ENCODE measurements at places on chromosomes 7 and 10. TPM values are rescaled to one million over a fixed set of nuclear protein-coding genes. Genes with fewer than 3 reads are reported as not detected.

- H3K4me3 ChIP-seq, result no peak overlapping the region
- H3K27me3 ChIP-seq, result no peaks in the 10 kb centered on the region
- H3K36me3 ChIP-seq, result no peaks in the 10 kb centered on the region
- H3K4me1 ChIP-seq, result peaks cover 3% of the 10 kb centered on the region
Observed at GRCh38 chr7:7859411-7859810, 109.2 kb upstream of the GLCCI1 start.

- H3K27ac ChIP-seq, result no peak overlapping the region
- no peaks in the 10 kb centered on the region for H3K27me3 ChIP-seq
- H3K4me1 ChIP-seq, result no peaks in the 10 kb centered on the region
- H3K4me3 ChIP-seq, result no peak overlapping the region
Observed at GRCh38 chr7:85341973-85342372, 155.1 kb upstream of the SEMA3D start.

GRCh38 chr7:148708026-148708885 lies 9.6 kb downstream of the CUL1 start:
- H3K4me3 ChIP-seq, result no peak overlapping the region
- no peaks in the 10 kb centered on the region for H3K4me1 ChIP-seq
- H3K27ac ChIP-seq, result no peak overlapping the region

Gene CYP2C18
- not detected for total RNA-seq

GRCh38 chr10:65550761-65551160 lies 1375.1 kb upstream of the LRRTM3 start:
- H3K36me3 ChIP-seq, result no peaks in the 10 kb centered on the region
- DNase-seq, result no peak
- H3K27me3 ChIP-seq, result no peaks in the 10 kb centered on the region
- H3K4me3 ChIP-seq, result no peak overlapping the region
- H3K27ac ChIP-seq, result no peak overlapping the region

Gene C10orf62
- total RNA-seq, result not detected

- H3K4me3 ChIP-seq, result no peak overlapping the region
- H3K4me1 ChIP-seq, result peaks cover 5% of the 10 kb centered on the region
- no peaks in the 10 kb centered on the region for H3K27me3 ChIP-seq
- DNase-seq, result no peak
Observed at GRCh38 chr7:112023282-112023681, 182.9 kb downstream of the DOCK4 start.

GRCh38 chr10:78862328-78862640 lies 206.5 kb upstream of the ZMIZ1 start:
- peaks cover 6% of the 10 kb centered on the region for H3K27me3 ChIP-seq
- DNase-seq, result no peak
- no peak overlapping the region for H3K27ac ChIP-seq

Gene SYT15B
- not detected for total RNA-seq

Gene FLNC
- total RNA-seq, result 191 TPM

Gene LDB1
- total RNA-seq, result 39.5 TPM

Gene SPDYE2B
- total RNA-seq, result not detected

DNA sequence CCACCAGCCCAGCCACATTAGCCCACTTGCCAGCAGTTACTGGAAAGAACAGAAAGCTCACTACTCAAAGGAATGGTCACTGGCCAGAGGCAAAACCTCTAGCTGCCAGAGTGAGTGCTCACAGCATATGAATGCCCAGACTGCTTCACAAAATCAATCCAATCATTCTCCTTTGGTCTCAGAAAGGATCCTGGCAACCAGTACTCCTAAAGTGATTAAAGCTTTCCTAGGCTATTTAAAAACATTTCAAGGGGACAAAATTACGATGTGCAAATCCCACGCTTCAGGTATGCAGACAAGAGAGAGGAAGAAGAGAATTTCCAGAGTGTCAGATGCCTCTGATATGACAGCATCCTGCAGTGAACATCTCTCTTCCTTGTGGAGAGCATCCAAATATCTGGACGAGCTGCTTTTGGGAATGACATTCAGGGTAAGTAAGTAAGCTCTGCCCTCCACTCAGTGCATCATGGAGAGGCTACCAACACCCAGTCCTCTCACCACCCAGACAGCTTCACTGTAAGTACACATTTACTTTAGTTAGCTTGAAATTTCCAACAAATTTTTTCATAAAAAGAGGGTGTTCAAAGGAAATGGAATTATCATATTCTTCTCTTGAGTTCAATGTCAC lies 25.1 kb downstream of the ICA1 start:
- H3K4me3 ChIP-seq, result no peak overlapping the region
- H3K27me3 ChIP-seq, result no peaks in the 10 kb centered on the region
- H3K4me1 ChIP-seq, result no peaks in the 10 kb centered on the region
- no peaks in the 10 kb centered on the region for H3K36me3 ChIP-seq
- no peak overlapping the region for H3K27ac ChIP-seq
- DNase-seq, result no peak

Gene AKR1C4
- not detected for total RNA-seq

GRCh38 chr7:120110169-120110568 lies 162.8 kb upstream of the KCND2 start:
- no peak overlapping the region for H3K4me3 ChIP-seq
- no peaks in the 10 kb centered on the region for H3K36me3 ChIP-seq
- no peaks in the 10 kb centered on the region for H3K27me3 ChIP-seq
- H3K4me1 ChIP-seq, result no peaks in the 10 kb centered on the region
- H3K27ac ChIP-seq, result no peak overlapping the region

Gene CRTAC1
- total RNA-seq, result not detected

Gene PIK3AP1
- total RNA-seq, result 0.17 TPM

- H3K4me1 ChIP-seq, result no peaks in the 10 kb centered on the region
- no peak overlapping the region for H3K27ac ChIP-seq
- H3K36me3 ChIP-seq, result no peaks in the 10 kb centered on the region
- no peak overlapping the region for H3K4me3 ChIP-seq
- no peak for DNase-seq
Observed at GRCh38 chr10:28788762-28789161, 111.4 kb downstream of the BAMBI start.

GRCh38 chr10:106515206-106515790 lies 649.2 kb downstream of the SORCS1 start:
- no peaks in the 10 kb centered on the region for H3K27me3 ChIP-seq
- no peak overlapping the region for H3K4me3 ChIP-seq
- peak; percentile 43 for DNase-seq
- H3K4me1 ChIP-seq, result no peaks in the 10 kb centered on the region
- no peak overlapping the region for H3K27ac ChIP-seq

GRCh38 chr7:150450491-150451001 lies at the start of gene GIMAP8:
TSS of gene GIMAP8 (plus strand) at chr7:150450630. CDS start at chr7:150466699, 16,069 bp downstream.
- H3K27ac ChIP-seq, result no peak within 1 kb of the TSS
- H3K4me3 ChIP-seq, result no peak within 1 kb of the TSS
- H3K36me3 ChIP-seq, result no peaks in the 10 kb centered on the region
- H3K4me1 ChIP-seq, result no peaks in the 10 kb centered on the region

Gene OR13A1
- not detected for total RNA-seq

GRCh38 chr7:156251861-156252260 lies 388.7 kb upstream of the RNF32 start:
- no peak overlapping the region for H3K27ac ChIP-seq
- no peak overlapping the region for H3K4me3 ChIP-seq
- no peaks in the 10 kb centered on the region for H3K4me1 ChIP-seq
- H3K27me3 ChIP-seq, result no peaks in the 10 kb centered on the region
- DNase-seq, result no peak
- H3K36me3 ChIP-seq, result no peaks in the 10 kb centered on the region

- peaks cover under 1% of the 10 kb centered on the region for H3K27me3 ChIP-seq
- H3K36me3 ChIP-seq, result no peaks in the 10 kb centered on the region
- peaks cover 3% of the 10 kb centered on the region for H3K4me1 ChIP-seq
- DNase-seq, result peak; percentile 54
- no peak overlapping the region for H3K27ac ChIP-seq
Observed at GRCh38 chr10:126570621-126571602, 99.6 kb downstream of the C10orf90 start.

Gene JAKMIP3
- under 0.01 TPM for total RNA-seq

DNA sequence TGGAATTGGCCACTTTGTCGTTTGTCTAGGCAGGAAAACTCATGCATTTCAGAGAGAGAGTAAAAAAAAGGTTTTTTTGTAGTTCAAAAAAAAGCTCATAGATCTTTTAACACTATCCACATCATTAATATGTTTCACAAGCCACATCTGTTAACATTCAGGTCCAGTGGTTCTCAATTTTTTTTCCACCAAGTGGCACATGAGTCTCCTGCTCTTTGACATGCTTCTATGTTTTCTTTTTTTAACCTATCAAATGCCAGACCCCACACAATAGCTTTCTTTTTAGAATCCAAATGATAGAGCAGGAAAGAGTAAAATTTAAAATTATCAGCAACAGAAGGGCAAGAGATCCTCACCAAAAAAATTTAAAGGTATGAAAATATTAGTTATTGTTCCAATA lies 20.3 kb downstream of the NOD1 start:
- no peak overlapping the region for H3K4me3 ChIP-seq
- H3K27ac ChIP-seq, result no peak overlapping the region
- peaks cover 3% of the 10 kb centered on the region for H3K36me3 ChIP-seq
- DNase-seq, result no peak

GRCh38 chr7:155919391-155920067 lies 107.3 kb upstream of the SHH start:
- peaks cover 6% of the 10 kb centered on the region for H3K4me1 ChIP-seq
- H3K4me3 ChIP-seq, result no peak overlapping the region
- H3K27ac ChIP-seq, result peak overlapping the region; percentile 72
- no peak for DNase-seq
- H3K27me3 ChIP-seq, result no peaks in the 10 kb centered on the region

DNA sequence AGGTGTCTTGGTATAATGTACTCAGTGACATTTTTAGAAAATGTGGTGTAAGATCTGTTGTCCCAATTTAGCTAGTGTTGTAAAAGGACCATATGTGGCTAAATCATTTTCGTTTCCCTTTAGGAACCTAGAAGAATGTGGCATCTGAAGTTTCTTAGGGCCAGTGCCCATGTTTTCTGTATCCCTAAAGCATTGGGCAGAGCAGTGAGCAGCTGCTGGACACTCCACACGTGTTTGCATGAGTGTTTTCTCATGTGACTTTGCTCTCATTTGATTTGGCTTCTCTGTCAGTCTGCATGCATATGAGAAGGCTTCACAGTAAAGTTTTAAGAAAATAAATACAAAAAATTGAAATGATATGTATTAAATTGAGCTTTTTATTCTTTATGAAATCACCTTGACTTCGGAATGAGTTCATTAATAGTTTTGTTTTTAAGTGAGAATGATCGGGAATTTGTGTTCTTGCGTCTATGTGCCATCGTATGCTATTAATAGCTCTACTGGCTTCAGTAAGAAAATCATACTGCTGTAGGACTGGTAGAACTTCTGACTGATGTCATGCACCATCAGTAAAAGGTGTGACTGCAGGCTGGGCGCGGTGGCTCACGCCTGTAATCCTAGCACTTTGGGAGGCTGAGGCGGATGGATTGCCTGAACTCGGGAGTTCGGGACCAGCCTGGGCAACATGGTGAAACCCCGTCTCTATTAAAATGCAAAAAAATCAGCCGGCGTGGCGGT lies 61.3 kb downstream of the RBM33 start:
- H3K27ac ChIP-seq, result no peak overlapping the region
- no peak for DNase-seq
- H3K27me3 ChIP-seq, result no peaks in the 10 kb centered on the region
- H3K4me3 ChIP-seq, result no peak overlapping the region
- no peaks in the 10 kb centered on the region for H3K4me1 ChIP-seq

GRCh38 chr7:30735631-30736030 lies 16.3 kb upstream of the INMT start:
- H3K27me3 ChIP-seq, result peaks cover 20% of the 10 kb centered on the region
- H3K4me3 ChIP-seq, result no peak overlapping the region
- H3K4me1 ChIP-seq, result no peaks in the 10 kb centered on the region
- DNase-seq, result no peak
- H3K27ac ChIP-seq, result no peak overlapping the region

Gene DYNC1I1
- 0.17 TPM for total RNA-seq

Measured in fibroblast of lung (primary cell).